ENCODE measurements at places on chromosomes 7 and 10.

GRCh38 chr7:8184221-8184620, 77.7 kb downstream of the ICA1 start:
- DNase-seq: no peak

- DNase-seq: no peak
Measured at GRCh38 chr7:106010331-106010730, 47.3 kb downstream of the CDHR3 start.

DNA sequence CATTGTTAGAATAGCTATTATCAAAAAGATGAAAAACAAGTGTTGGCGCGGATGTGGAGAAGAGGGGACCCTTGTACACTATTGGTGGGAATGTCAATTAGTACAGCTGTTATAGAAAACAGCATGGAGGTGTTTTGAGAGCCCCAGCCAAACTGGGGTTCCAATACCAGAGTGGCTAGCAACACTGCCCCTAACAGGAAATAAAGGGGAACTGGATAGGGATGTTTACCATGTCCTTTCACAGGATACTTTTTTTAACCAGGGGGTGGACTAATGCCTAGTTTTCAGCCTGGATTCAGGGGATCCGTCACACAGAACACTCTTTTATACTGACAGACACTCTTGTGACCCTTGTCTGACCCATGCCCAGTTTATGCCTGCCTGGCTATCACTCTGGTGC, 6.9 kb upstream of the GSTK1 start:
- no peak for DNase-seq

GRCh38 chr7:114930107-114930661, 8.3 kb downstream of the MDFIC start:
- no peak for DNase-seq

GRCh38 chr10:58152673-58153263, 114.9 kb downstream of the IPMK start:
- DNase-seq: peak; percentile 2

- no peak for DNase-seq
Measured at GRCh38 chr7:27661811-27662489, 733 bp downstream of the HIBADH start.

- peak; percentile 36 for DNase-seq
Measured at GRCh38 chr7:142557971-142558582, 191.2 kb upstream of the PRSS1 start.

DNA sequence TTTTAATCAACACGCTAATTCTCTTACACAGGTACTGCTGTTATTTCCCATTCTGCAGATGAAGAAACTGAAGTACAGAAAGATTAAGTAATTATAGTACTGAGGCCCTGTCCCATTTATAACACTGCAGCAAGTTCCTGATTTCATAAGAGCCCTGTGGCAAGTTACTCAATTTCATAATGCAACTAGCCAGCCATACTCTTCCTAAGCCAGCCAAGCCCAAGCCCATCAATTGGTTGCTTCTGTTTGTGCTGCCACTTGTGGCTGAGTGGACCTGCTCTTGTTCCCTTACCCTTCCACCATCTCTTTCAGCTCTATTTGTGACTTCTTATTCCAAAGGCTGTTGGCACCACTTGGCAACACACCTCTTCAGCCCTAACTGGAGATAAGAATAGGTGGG, 19.7 kb upstream of the PRPF18 start:
- DNase-seq: no peak

DNA sequence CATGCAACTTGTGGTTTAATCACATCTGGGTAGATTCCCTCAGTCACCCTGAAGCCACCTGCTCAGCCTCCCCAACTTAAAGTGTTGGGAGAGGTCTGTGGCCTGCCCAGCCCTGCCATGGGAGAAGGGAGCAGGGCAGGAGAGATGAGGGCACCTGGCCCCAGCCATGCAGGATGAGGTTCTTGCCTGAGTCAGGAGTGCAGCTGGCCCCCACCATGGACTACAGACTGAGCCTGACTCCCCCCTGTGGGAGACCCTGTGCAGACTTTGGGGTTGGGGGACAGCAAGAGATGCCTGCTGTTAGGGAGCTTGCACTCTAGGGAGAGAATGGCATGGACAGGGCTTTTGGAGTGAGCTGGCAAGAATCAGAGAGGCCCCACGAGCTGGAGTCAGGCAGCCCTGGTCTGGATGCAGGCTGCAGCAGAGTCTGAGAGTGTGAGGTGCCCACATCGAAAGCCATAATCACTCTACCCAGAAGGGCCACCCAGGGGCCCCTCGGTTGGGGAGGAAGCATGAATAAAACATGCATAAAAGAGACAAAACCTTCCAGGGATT, 34.7 kb upstream of the DPYSL4 start:
- no peak for DNase-seq

- DNase-seq: no peak
Measured at GRCh38 chr10:42111661-42112330, 526.6 kb downstream of the ZNF33B start.

- no peak for DNase-seq
Measured at GRCh38 chr10:24556750-24557742, 166.6 kb downstream of the ARHGAP21 start.

DNA sequence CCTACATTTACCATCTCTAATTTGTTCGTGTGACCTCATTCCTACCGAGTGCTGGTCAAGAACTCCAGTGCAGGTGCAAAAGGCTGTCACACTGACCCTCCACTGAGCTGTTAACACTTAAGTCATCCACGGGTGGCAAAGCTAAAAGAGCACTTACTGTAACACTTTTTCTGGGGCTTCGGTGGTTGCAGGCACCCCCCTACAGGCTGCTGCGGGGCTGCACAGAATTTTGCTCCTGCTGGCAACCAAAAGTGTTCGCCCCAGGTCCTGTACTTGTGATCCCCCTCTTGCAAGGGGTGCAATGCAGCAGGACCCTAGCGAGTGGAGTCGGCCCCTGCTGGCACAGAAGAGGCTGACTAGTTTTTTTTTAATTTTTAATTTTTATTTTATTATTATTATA, 298.9 kb upstream of the CNTNAP2 start:
- no peak for DNase-seq

DNA sequence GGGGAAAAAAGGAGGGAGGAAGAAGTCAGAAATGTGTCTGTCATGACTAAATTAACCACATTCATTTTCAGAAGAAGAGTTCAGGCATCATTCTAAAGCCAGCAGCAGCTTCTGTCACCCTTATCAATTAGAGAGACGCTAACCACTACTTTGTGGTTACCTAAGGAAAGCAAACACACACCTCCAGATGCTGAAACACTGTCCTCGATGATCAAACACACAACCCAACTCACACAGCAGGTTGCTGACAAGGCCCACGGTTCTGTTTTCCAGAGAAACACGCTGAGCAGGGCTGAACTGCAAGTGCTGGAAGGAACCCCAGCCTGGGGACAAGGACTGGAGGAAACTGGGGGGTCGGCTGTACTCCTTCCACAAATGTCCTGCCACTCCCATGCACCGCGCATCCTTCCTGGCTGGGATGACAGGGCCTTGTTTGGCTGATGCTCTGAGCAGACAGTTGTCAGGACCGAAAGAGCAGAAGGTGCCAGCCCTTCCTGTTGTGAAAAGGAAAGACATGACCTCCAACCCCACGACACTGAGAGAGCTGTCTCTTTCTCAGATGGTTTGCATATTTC, 36.6 kb downstream of the PRKCQ start:
- DNase-seq: peak; percentile 32

Data from T-helper 9 cell (primary cell).